ENCODE measurements at places on chromosomes 2 and 18.

DNA sequence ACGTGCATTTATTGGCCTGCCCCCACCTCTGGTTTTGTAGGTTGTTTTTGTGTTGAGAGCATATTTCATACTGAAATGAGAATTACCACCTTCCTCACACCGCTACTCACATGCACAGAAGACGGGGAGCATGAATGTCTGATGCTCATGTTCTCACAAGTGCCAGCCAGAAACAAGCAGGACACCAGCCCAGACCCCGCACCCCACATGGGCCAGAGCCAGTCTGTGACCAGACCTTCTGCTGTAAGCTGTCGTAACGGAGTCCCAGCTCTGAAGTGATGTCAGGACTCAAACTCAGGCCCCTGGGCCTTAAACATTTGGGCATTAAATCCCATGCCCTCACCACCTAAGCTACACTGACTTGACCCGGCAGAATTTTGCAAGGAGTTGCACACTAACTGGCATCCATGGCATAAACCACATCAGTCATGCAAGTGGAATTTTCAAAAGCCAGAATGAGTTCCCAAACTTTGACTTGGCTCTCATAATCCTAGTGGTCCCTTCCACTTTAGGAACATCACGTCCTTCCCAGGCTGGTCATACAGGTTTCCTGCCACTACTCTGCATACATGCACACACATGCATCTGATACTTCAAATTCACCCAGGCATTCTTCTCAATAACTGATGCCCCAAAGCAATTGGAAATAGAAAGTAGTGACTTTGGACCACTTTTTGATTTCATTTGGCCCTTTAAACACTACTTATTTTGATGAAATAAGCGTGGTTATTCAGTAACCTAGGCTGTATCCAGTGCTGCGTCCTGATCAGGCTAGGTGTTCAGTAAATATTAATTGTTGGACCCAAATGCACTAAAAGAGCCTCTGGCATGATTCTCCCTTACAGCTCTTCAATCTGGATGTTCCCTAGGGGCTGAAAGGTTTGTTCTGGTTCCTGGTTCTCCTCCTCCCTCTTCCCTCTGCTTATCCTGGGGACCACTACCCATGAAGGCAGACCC is 223.1 kb upstream of the ID2 start:
- no peak for DNase-seq

GRCh38 chr18:21598726-21599584 is 1.5 kb downstream of the ESCO1 start:
- no peak for DNase-seq

DNA sequence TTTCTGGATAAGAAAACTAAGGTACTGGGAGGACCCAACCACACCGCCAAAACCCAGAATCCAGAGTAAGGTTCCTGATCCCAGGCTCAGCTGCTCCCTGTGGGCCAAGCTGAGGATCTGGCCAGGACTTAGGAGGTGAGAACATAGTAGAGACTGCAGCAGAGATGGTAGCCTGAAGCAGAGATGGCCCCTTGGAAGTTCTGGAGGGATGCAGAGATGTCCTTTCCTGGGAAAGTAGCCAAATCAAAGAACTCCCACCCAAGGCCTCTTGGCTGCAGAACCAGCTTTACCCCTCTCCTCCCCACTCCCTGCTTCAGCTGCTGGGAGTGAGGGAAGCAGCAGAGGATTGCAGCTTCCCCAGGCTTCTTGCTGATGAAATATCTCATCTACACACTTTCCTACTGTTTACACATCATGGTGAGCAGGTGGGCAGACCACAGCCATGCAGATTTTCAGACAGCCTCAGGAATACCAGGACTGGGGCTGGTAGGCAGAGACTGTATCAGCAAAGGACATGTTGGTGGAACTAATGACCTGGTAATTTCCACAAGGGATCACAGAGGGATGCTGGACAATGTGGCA is 32.7 kb downstream of the TMEM17 start:
- no peak for DNase-seq

GRCh38 chr2:176163672-176164056 is 6.6 kb downstream of the HOXD3 start:
- DNase-seq, result no peak

- DNase-seq, result no peak
Observed at GRCh38 chr2:102979429-102979828, 217.6 kb downstream of the TMEM182 start.

DNA sequence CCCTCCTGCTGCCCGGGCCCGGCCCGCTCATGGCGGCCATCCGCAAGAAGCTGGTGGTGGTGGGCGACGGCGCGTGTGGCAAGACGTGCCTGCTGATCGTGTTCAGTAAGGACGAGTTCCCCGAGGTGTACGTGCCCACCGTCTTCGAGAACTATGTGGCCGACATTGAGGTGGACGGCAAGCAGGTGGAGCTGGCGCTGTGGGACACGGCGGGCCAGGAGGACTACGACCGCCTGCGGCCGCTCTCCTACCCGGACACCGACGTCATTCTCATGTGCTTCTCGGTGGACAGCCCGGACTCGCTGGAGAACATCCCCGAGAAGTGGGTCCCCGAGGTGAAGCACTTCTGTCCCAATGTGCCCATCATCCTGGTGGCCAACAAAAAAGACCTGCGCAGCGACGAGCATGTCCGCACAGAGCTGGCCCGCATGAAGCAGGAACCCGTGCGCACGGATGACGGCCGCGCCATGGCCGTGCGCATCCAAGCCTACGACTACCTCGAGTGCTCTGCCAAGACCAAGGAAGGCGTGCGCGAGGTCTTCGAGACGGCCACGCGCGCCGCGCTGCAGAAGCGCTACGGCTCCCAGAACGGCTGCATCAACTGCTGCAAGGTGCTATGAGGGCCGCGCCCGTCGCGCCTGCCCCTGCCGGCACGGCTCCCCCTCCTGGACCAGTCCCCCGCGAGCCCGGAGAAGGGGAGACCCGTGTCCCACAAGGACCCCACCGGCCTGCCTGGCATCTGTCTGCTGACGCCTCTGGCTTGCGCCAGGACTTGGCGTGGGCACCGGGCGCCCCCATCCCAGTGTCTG is 767 bp downstream of the RHOB start:
- DNase-seq, result no peak

GRCh38 chr2:29802986-29803385 is 118.4 kb downstream of the ALK start:
- no peak for DNase-seq

- DNase-seq, result no peak
Observed at GRCh38 chr2:30145826-30146336, 926 bp upstream of the YPEL5 start.

DNA sequence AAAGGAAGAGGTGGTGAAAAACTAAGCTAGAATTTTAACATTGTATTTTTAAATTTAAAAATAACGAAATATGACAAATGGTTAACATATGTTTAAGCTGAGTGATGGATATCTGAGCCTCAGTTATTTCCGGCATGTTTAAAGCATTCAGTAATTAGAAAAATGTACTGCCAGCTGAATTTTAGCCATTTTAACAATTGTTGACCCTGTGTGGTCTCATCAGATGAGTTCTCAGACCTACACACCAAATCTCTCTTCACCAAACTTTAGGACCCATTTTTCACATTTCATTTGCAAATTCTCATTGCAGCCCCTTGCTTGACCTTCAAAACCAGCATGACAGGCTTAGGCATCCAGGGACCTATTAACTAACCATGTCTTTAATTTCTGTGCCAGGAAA is 91.5 kb upstream of the RGPD4 start:
- DNase-seq, result no peak

GRCh38 chr2:150339282-150339681 is 148.2 kb downstream of the RND3 start:
- no peak for DNase-seq

Data from stimulated activated CD4-positive, alpha-beta T cell treated with anti-CD3 and anti-CD28 coated beads, Interleukin-1b, Interleukin-23, amount 100 ng/mL, for 1 hour (primary cell).